ENCODE measurements at places on chromosomes 13 and 19. TPM values are rescaled to one million over a fixed set of nuclear protein-coding genes. Genes with fewer than 3 reads are reported as not detected.
A peak's percentile ranks its signal among the peaks of the same experiment; 100 is the strongest.

EDDM13 gene
- not detected for total RNA-seq

GRCh38 chr13:24180750-24181377, 20.3 kb downstream of the SPATA13 start:
- no peak for DNase-seq

GRCh38 chr13:113895436-113895835, 31.6 kb upstream of the GAS6 start:
- DNase-seq, result no peak

GRCh38 chr19:46368116-46368515, 21.2 kb downstream of the PPP5C start:
- peak; percentile 45 for DNase-seq

DNA sequence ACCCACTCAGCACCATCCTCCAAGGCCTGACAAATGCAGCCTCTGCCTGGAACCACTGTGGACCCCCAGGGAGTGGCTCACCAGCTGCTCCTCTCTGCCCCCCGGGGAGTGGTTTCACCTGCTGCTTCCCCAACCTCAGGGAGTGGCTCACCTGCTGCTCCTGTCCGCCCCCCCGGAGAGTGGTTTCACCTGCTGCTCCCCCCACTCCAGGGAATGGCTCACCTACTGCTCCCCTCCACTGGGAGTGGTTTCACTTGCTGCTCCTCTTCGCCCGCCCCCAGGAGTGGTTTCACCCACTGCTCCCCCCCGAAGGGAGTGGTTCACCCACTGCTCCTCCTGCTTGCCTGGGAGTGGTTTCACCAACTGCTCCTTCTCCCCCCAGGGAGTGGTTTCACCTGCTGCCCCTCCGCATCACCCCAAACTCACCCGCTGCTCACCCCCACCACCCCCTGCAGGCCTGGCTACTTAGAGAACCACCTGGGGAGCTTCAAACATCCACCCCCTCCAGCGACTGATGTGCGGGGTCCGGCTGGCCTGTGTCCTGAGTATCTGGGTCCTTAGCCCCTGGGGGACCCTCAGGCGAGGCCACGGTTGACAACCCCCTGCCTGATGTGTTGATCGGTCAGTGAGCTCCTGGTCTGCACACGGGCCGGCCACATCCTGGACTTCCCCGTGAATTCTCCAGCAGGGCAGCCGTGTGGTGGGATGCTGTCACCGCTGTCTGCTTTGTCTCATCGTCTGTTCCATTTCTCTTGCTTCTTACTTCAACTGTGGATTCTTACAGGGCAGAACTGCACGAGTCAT, 14.6 kb upstream of the TMEM255B start:
- DNase-seq, result peak; percentile 67

- no peak for DNase-seq
Observed at GRCh38 chr13:26219726-26220125, 2.4 kb downstream of the RNF6 start.

- DNase-seq, result no peak
Observed at GRCh38 chr19:10742476-10742875, 24.6 kb downstream of the DNM2 start.
